Stimulated activated CD8-positive, alpha-beta memory T cell treated with anti-CD3 and anti-CD28 coated beads, Interleukin-7, amount 100 ng/mL, for 1 hour (primary cell): ENCODE measurements at places on chromosomes 2 and 18.

DNA sequence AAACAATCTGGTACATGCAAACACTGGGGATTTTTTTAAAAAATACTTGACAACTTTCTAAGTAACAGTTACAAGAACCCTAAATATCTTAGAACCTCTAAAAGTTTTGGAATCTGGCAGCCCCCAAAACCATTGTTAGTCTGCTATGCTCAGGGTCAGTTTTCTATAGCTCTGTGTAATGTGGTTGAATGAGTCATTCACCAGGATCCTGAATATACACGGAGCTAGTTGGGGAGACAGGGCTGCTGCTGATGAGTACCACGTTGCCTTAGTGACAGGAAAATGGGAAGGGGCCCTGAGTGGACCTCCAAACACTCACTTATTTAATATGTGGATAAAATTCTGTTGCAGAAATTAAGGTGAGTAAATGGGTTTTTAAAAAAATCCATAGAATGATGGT is 36.9 kb upstream of the TANC1 start:
- DNase-seq: no peak

- DNase-seq: no peak
These were observed 36.4 kb upstream of the HNMT start for GRCh38 chr2:137927846-137928245.

DNA sequence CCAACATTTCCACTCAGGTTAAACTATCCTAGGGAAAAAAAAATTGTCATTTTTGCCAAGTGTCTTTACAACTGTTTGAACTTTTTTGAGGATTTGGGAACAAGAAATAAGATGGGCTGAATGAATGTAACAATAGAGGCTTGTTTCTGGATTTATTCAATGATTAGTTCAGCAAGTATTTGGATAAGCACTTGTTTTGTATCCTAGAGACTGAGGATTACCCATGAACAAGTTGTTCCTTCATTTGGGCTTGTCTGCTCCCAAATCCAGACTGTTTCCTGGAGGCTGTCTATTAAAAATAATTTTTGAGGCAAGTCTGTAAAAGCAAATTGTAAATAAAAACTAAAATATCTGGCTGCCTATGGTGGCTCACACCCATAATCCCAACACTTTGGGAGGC is 62.0 kb upstream of the CSRNP3 start:
- DNase-seq: no peak

GRCh38 chr18:23661735-23662308 is 889 bp downstream of the ANKRD29 start:
- DNase-seq: no peak

GRCh38 chr18:29596959-29597358 is 1420.0 kb upstream of the CDH2 start:
- no peak for DNase-seq

- DNase-seq: no peak
These were observed 111.6 kb upstream of the HAAO start for GRCh38 chr2:42903821-42904575.

- DNase-seq: no peak
These were observed 27.6 kb downstream of the BCL2L11 start for GRCh38 chr2:111148225-111148873.

GRCh38 chr2:197615016-197615652 is 60.3 kb downstream of the RFTN2 start:
- no peak for DNase-seq

- no peak for DNase-seq
These were observed 189.3 kb downstream of the LTBP1 start for GRCh38 chr2:33136056-33136455.

DNA sequence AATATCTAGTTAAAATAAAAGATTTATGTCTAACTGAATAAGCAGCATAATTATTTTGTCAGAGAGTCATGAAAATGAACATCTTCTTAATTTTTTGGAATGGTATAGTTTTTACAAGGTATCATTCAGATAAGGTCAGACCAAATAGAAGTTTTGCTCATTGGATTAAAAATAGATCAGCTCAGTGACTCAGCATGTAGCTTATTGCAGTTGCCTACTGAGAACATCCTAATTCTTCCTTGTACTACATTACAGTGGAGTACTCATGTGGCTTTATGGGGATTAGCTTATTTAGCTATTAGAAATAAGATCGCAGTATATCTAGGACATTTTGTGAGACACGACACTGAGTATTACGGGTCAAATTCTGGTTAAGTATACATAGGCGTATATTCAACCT is 38.2 kb upstream of the PPM1B start:
- no peak for DNase-seq

DNA sequence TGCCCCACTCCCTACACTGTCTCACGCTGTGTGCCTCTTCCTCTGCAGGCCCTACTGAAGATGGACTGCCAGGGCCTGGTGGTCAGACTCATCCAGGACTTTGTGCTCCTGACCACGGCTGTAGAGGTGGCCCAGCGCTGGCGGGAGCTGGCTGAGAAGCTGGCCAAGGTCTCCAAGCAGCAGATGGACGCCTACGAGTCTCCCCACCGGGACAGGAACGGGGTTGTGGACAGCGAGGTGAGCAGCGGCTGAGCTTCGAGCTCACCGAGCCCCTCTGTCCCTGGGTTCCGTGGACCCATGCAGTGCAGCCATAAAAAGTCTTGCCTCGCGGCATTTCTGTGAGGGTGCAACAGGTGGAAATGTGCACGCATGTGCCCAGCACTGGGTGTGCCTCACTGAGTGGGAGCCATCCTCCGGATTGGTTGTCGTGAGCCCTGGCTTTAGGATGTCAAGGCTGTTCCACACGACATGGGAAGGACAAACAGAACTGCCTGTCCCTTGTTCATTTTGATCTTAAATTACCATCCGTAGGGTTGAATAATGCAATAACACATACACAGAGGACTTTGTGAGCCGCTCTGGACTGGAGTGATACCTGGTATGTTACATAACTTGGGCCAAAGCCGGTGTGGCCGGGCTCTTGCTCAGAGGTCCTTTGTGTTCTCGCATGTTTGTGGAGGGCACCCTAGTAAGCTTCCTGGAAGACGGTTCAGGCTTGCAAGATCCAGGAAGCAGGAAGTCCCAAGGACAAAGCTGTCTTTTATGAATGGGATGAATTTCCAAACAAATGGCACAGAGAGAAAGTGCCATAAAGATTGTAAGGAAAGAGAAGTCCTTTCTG is 100.9 kb downstream of the SH3BP4 start:
- no peak for DNase-seq

DNA sequence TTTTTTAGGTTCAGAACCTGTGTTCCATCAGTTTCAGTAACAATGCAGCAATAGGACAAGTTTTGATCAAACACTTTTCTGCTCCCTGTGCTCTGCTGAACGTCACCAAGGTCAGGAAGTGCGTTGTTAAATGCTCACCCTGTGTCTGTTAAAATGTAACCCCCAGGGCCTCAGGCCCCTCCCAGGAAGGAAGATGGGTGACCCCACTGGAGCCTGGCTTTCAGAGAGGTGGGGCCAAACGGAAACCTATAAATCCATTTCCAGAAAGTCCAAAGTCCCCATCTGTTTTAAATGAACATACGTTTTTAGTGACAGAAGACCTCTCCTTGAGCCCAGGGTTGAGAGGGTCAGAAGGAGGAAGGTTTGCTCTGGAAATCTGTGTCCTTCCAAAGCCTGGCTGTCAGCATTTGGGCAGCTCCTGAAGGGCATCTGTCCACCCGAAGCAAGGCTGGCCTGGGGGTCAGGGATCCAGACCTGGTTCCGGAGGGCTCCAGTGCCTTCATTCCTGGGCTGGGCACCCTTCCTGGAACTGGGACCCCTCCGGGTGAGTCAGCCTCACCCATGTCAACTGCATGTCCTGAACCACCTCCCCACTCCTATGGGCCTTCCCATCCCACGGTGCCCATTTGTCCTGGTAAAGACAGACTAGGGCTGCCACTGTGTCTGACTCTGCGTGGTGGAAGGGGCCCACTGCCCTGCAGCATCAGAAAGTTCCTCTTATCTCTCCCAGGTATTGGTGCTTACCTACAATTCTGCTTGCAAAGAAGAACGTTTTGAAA is 117.4 kb upstream of the COPS8 start:
- DNase-seq: peak; percentile 4

DNA sequence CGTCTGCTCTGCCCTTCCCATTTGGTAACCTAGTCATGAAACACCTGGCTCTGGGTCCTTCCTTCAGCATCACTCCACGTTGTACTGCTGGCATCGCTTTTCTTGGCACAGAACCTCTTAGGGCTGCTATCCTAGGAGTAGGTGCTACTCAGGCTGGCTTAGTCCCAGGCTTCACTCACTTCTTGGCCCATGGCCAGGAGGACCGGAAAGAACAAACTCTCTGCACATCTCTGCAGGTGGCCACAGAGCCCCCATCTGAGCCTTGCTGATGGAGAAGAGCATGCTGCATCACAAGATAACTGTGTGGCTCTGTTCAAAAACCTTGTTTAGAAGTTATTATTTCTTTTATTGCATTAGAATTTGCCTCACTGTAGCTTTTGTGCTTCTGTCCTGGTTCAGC is 447.2 kb upstream of the TNP1 start:
- DNase-seq: no peak

DNA sequence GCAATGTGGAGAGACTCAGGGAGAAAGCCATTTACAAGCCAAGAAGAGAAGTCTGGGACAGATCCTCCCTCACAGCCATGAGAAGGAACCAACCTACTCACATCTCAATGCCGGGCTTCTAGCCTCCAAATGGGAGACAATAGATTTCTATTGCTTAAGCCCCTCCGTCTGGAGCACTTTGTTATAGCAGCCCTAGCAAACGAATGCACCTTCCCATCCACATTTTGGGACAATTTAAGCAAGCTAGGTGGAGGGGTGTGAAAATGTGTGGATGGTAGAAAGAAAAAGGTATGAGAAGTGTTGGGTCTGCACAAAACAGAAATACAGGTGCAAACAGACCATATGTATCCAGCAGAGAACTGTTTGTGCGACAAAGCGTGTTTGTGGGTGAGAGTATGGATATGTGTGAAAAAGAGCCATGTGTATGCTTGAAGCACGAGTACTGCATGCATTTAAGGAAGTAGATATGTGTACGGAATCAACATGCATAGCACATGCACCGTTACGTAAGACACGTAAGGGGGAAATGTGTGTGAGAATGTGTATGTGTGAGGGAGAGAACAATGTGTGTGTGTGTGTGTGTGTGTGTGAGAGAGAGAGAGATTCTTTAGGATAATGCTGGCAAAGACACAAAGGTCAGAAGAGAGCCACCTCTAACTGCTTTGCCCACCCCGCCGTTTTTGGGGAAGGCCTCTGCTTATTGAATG is 13.1 kb upstream of the E2F6 start:
- no peak for DNase-seq

DNA sequence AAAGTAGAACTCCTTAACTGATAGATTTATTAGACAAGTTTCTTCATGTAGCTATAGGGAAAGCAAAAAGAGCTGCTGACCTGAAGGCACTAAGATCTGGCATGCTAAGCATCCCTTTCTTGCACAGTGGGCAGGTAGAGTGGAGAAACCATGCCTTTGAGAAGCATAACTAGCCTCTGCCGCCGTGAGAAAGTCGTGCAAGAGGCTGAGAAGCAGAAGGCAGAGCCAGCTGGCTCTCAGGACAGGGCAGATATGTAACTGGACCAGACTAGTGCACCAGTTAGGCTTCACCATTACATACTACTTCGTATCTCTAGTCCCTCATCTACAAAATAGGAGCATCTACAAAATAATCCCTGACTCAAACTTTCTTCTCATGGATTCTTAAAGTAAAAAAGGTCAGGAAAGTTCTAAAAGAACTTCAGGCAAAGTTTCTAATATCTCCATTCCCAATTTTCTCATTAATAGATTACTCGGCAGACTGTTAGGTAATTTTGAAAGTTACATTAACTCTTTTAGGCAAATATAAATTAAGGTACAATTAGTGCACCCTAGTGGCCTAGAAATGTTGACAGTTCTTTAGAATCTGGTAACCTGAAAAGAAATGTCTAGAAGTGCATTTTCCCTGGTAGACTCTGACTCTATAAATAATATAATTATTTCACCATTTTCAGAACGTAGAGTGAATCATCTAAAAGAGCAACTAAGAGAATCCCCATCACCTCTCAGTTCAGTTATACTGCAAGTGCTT is 10.3 kb downstream of the ERBB4 start:
- no peak for DNase-seq

GRCh38 chr18:68837665-68838451 is 40.0 kb downstream of the CCDC102B start:
- no peak for DNase-seq

DNA sequence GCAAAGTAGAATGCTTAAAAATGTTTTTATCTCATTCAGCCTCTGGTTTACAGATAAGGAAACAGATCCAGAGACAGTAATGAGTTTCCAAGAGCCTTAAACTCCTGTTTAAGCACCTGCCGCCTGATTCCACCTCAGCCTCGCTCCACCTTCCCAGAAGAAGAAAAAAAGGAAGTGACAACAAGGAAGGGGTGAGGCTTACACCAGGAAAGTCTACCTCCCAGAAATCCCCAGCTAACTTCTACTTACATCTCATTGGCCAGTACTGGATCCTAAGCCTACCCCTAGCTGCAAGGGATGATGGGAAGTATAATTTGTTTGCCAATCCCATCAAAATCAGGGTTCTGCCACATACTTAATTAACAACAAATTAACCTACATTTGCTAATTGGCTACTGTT is 15.3 kb upstream of the ARID5A start:
- no peak for DNase-seq
